ENCODE measurements at places on chromosomes 1 and 21.

DNA sequence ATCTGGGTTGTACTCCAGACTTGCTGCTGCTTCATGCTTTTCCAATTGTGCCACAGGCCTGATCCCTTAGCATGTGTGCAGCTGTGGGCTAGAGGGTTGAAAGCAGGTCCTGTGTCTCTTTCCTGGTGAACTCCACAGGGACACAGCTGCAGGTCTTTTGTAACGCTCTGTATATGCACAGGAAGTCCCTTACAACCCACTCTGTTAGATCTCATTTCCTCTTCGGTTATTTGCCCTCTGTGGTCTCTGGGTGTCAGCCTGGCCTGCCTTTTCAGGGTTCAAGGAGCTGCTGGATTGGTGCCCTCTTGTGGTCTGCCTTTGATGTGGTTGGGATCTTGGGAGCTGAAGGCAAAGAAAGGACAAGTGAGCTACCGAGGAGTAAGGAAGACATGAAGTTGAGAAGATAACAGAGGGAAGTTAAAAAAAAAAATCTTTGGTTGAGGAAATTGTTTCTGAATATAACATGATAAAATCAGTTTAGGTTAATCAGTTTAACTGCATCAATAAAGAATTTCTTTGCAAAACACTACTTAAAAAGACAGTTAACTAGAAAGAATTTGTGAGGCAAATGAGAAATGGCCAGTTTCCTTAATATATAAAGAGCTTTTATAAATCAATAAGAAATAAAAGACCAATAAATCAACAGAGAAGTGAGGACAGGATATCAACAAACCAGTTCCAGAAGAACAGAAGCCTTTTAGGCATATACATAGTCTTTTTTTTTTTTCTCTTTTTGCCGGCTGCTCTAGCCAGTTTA, 44.1 kb downstream of the UCK2 start:
- peak; percentile 99 for DNase-seq

- no peak for DNase-seq
Observed at GRCh38 chr1:11873395-11874257, 14.9 kb upstream of the NPPB start.

DNA sequence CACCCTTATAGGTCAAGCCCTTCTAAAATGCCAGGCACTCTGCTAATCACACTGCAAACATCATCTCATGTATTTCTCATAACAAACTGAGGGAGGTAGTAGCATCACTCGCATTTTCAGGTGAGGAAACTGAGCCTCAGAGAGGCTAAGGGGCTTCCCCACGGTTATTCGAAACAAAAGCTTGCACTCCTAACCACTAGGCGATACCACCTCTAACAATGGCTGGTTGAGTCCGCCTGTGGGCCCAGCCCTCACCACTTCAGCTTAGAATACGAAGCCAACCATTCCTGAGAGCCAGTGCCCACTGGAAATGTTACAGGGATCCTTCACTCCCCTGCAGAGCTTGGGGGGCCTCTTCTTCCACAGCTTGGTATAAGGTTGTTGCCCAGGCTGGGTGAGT, 65.3 kb upstream of the TENT5C start:
- no peak for DNase-seq

- DNase-seq: no peak
Observed at GRCh38 chr1:12174924-12175810, 8.4 kb downstream of the TNFRSF1B start.

GRCh38 chr1:207903767-207904166, 7.2 kb downstream of the CD34 start:
- no peak for DNase-seq

DNA sequence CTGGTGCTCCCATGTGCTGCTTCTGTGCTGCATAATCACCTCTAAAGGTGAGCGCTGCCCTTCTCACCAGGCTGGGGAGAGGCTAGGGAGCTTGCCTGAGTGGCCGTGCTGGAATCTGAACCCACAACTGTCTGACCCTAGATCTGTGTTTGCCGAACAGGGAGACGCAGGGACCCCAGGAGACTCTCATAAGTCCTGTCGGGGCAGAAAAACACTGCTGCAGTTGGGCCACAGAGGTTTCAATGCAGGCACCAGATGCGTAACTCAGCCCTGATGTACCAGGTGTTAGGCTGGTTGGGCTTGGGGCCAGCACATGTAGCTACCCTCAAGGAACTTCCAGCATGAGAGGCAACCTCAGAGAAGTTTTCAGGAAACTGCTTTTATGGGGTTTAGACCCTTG, 49.5 kb upstream of the DMRTB1 start:
- DNase-seq: no peak

DNA sequence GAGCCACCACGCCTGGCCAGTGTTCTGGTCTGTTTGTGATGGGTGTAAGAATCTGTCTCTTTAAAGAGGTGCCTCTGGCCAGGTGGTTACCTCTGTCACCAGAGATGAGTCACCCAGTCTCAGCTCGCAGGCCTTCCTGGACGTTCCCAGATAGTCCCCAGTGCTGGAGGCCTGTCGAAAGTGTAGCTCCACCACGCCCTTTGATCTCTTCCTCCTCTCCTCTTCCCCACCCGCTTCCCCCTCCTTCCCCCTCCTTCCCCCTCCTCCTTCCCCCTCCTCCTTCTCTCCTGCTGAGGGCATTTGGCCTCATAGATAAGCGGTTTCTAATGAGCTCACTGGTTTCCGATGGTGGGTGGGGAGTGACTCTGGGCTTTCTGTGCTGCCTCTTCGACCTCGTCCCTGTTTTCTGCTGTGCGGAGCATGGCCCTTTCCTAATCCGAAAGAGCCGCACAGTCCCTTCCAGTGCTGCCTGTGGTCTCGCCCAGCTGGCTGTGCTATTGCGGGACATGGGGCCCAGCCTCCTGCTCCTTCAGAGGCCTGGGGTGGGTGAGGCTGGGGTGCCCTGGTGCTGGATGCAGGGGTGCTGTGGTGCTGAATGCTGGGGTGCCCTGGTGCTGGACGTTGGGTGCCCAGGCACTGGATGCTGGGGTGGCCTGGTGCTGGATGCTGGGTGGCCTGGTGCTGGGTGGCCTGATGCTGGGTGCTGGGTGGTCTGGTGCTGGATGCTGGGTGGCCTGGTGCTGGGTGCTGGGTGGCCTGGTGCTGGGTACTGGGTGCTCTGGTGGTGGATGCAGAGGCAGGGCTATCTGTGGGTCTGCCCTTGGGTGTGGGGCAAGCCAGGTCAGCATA, 19.2 kb downstream of the AGPAT3 start:
- peak; percentile 18 for DNase-seq

DNA sequence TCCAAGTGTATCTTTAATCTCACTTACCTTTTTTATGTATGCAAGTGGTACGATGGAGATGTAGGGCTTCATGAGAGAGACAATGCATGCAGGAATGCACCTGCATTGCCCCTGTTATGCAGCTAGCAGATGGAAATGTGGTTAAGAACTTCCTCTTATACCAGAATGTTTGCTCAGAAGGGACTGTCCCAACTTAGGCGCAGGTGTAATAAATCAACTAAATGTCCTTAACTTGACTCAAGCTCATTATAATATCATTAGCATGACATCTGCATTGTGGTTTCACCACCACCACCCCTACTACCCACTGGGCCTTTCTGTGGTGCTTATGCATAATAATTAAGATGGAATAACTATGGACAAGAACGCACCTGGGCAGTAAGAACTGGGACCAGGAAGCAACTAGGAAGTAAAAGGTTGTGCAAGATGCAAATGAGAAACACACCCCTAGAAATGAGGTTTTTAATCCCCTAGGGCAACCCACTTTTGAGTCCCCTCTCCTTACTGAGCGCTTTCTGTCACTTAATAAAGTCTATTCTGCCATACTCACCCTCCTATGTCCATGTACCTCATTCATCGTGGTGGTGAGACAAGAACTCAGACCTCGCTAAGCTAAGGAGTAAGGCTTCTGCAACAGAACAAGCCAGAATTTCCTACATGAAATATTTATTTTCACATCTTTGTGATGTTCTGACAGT, 1103.3 kb upstream of the B3GALT2 start:
- DNase-seq: no peak

GRCh38 chr1:37850352-37850955, 8.9 kb downstream of the MTF1 start:
- no peak for DNase-seq

- DNase-seq: peak; percentile 82
Observed at GRCh38 chr1:24150234-24151174, 7.6 kb upstream of the IL22RA1 start.

DNA sequence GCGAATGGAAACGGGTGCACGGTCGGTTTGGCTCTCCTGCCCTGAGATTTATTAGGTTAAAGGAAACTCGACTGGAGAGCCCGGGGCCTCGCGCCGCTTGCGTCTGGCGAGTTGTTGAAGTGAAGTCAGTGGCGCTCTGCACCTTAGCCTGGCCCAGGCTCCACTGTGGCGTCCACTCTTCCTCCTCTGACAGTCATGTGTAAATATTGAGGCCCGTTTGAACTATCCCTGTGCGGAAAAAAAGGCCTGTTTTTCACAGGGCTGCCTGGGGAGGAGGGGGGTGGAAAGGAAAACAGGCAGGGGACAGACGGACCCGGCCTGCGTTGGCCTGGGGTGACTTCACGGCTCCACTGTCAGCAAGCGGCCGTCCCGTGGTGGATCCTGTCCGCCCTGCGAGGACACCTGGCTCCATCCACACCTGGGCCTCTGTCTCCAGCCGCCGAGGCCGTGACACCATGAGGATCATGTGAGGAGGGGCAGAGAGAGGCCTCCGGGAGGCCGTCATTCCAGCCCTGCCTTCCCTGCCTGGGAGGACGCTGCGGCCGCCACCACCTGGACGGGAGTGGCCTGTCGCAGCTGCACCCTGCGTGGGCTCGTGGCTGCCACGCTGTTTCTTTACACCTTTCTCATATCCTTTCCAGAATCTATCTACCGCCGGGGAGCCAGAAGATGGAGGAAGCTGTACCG, 59.8 kb downstream of the FAAP20 start:
- no peak for DNase-seq

GRCh38 chr1:199283794-199284193, 645.0 kb downstream of the PTPRC start:
- peak; percentile 34 for DNase-seq

DNA sequence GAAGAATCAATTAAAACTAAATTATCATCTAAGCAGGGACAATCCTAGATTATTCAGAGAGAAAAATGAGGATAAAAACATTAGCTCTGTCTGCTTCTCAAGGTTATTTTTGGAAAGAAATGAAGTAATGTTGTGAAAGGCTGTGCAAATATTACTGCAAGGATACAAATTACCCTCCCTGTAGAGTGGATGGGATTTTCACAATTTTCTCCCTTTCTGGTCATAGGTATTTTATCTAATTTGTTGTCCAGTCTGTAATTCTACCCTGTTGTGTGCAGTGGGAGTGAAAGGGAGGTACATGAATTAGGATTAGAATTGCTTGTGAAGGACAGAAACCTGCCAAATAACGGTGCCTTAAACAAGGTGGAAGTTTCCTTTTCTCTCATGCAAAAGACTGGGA, 54.7 kb downstream of the MAP3K7CL start:
- no peak for DNase-seq

DNA sequence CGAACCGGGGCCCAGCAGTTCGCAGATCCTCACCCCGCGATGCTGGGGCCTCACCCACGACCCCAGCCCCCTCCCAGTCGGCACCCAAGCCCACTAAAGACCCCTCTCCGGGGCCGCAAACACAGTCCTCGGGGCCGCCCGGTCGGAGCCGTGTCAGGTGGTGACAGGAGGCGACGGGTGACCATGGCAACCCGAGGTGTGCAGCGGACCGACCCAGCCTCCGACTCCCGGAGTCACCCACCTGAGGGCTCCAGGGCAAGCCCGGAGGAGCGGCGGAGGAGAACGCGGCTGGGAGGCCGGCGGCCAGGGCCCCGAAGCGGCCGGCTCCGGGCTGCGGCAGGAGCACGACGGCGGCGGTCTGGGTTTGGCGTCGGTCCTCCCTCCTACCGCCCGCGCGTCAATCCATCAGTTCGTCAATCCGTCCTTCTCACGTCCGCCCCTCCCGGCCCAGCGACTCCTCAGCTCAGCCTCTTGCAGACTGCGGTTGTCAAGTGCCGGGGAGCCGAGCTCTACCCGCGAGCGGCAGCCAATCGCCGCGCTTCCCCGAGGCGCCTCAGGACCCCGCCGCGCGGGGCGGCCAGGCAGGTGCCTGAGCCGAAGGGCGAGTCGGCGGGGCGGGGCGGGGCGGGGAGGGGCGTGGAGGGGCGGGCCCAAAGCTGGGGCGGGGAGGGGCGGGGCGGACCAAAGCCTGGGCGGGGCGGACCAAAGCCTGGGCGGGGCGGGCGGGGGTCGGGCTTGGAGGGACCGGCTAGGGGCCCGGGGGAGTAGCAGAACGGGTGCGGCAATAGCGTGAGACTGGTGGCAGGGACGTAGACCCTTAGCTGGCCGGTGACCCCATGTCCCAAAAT, at the start of gene WDR47:
Gene WDR47 (minus strand): TSS at position 482 of the 848 bp plus-strand sequence. CDS start 18,590 bp downstream, outside the sequence.
- DNase-seq: peak; percentile 96

DNA sequence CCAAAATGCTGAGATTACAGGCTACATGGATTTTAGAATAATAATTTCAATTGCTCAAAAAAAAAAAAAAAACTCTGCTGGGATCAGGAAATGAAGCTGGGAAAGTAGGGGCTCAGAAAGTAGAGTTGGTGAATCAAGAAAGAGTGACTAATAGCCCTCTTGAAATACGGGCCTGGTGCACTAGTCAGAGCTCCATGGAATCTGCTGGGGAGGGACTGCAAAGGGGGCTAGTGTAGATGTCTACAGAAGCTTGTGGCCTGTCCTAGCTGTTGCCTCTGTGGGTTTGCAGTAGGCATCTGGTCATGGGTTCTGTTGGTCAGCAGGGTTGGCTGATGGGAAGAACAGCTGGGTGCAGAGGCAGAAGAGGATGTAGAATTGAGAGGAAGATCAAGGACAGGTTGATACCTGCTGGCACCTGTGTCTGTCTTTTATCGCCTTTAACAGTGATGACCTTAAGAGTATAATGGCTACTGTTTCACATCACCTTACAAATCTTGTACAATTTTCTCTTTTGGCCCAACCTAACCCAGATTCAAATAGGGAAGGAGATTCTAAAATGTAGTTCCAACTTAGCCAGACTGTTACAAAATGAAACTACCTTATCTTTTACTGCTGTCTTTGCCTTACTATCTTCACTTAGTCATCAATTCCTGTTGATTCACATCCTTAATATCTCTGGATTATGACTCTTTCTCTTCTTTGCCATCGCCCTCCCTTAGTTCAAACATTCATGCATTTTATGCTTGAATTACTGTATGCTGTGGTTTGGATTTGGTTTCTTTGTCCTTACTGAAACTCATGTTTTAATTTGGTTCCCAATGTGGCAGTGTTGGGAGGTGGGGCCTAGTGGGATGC, 126.2 kb downstream of the GIPC2 start:
- no peak for DNase-seq

- no peak for DNase-seq
Observed at GRCh38 chr1:167270349-167271092, 49.8 kb downstream of the POU2F1 start.

DNA sequence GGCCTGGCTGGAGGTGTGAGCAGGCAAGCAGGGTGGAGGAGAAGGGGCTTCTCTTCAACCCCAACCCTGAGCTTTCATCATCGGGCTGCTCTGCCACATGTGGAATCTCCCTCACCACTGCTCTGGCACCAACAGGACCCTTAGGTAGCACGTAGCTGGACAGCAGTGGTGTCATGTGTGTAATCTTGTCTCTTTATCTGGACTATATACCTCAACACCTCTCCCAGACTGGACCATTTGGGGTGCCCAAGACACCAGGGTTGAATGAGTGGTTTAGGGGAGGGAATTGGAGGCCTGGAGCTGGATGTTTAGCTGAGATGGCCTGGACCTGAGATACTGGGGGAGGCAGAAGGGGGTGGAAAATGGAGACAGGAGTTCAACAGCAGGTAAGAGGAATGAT, 63.0 kb downstream of the UBE2T start:
- no peak for DNase-seq
